SJSA1 (cell line): ENCODE measurements at places on chromosomes 2 and 18.

DNA sequence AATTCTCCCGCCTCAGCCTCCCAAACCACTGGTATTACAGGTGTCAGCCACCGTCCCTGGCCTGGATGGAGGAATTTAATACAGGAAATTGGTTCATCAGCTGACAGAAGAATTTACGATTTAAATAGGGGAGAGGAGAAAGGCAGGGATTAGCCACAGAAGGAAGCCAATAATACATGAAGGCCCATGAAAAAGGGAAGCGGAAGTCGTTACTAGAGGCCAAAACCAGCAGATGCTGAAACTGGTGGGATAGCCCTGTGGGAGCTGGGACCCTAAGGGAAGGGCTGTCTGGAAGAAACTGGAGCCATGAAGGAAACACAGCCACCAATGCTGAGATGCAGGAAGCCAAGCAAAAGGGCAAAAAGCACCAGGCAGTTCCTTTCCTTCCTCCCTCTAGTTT lies 163.7 kb upstream of the RMP24 start:
- no peak for DNase-seq

GRCh38 chr18:59892123-59892522 lies 7.7 kb upstream of the PMAIP1 start:
- no peak for DNase-seq

- DNase-seq: no peak
Measured at GRCh38 chr2:226726546-226726945, 73.1 kb downstream of the IRS1 start.

GRCh38 chr2:135149251-135149650 lies 97.2 kb downstream of the RAB3GAP1 start:
- DNase-seq: no peak

- DNase-seq: no peak
Measured at GRCh38 chr2:3170792-3171455, 206.7 kb downstream of the EIPR1 start.

- no peak for DNase-seq
Measured at GRCh38 chr2:22290302-22290701, 1094.7 kb upstream of the KLHL29 start.

- no peak for DNase-seq
Measured at GRCh38 chr2:30656079-30656478, 151.2 kb downstream of the CAPN13 start.

DNA sequence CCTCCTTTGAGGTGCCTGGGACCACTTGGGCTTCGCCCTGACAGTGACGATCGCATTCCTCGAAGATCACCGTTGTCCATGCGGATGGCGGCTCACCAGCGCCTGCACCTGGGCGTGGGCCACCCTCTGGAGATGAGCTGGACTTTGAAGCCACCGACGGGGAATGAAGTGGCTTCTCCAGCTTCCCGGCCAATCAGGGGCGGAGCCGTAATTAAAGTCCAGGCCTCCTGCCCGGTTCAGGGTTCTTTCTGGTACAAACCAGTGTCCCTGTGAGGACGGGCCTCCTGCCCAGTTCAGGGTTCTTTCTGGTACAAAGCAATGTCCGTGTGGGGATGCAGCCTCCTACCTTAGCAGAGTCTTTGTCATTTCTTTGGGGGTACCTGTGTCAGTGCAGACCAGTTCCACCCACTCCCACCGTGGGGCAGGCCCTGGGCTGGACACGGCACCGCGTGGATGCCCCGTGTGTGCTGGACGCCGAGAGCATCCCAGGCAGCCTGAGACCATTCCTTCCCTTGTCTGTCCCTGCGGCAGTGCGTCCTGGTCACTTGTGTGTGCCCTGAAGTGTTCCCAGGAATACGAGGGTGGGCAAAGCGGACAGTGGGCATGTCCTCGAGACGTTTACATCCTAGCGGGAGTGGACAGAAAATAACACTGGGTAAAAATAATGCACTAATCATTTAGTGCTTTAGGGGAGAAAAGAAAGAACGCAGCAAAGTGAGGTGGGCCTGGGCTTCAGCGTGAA lies 55.0 kb downstream of the KCNG2 start:
- DNase-seq: peak; percentile 34
